ENCODE measurements at places on chromosomes 4 and X.

DNA sequence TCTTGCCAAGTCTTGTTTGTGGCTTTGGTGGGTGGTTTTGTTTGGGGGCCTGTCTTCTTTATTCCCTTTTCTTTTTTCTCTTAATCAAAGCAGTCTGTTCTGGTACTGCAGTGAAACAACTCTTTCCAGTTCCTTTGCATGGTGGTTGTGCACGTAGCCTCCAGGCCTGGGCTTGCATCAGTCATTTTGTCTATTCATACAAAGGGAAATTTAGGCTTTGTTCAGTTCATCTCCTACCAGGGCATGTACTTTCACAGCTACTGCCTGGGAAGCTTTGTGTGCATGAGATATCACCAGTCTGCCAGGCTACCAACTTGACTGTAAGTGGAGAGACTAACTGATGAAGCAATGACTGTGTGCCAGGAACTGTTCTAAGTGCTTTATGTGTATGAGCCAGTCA is 8.5 kb downstream of the TRIM2 start:
- no peak for DNase-seq

GRCh38 chrX:31287861-31288260 is 216.0 kb upstream of the FTHL17 start:
- no peak for DNase-seq

DNA sequence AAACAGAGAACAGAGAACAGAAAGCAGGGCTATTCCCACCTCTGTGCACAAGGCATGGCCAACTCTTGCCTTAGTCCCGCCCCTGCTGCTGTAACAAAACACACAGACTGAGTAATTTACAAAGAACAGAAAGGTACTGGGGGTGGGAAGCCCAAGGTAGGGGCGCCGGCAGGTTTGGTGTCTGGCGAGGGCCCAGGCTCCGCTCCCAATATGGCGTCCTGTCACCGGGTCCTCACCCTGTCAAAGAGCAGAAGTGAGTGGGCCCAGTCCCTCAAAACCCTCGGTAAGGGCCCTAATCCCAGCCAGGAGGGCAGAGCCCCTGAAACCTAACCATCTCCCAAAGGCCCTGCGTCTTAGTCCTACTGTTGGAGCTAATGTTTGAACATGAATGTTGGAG is 71.0 kb downstream of the FAM53A start:
- DNase-seq: no peak

- no peak for DNase-seq
These were observed 199.1 kb downstream of the SPATA18 start for GRCh38 chr4:52250154-52250553.

- DNase-seq: no peak
These were observed 518 bp downstream of the PRDM8 start for GRCh38 chr4:80197601-80198440.

- no peak for DNase-seq
These were observed 48.2 kb upstream of the H2AZ1 start for GRCh38 chr4:99998062-99998867.

- no peak for DNase-seq
These were observed 7.9 kb upstream of the MSANTD1 start for GRCh38 chr4:3240936-3241522.

DNA sequence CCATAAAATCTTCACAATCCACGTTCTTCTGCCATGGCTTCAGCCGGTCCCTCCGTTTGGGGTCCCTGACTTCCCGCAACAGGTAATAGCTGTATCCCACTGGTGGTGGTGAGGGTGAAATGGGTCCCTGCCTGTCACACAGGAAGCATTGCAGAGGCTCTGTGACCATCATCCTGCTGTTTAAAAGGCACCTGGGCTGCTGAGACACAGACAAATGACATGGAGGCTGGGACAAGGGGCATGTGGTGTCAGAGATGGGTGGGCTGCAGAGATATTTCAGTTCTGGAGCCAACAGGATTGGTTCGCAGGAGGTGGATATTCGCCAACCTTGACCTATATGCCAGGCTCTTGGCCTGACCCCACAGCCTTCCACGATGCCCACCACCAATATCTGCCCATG is 82.1 kb downstream of the JAKMIP1 start:
- no peak for DNase-seq

DNA sequence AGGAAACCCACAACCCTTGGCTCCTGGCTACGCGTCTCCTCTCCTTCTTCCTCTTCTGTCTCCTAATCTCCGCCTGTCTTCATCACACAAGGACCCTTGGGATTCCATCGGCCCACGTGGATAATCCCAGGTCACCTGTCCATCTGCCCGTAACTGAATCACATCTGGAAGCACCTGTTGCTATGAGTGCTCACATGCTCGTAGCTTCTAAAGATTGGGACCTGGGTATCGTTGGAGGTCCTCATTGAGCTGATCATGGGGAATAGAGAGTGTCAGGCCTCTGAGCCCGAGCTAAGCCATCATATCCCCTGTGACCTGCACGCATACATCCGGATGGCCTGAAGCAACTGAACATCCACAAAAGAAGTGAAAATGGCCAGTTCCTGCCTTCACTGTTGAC is 175.4 kb downstream of the SHOX start:
- no peak for DNase-seq

- no peak for DNase-seq
These were observed 119.7 kb downstream of the GASK1B start for GRCh38 chr4:158053086-158053485.

GRCh38 chrX:25112156-25112555 is 96.4 kb upstream of the ARX start:
- DNase-seq: no peak

DNA sequence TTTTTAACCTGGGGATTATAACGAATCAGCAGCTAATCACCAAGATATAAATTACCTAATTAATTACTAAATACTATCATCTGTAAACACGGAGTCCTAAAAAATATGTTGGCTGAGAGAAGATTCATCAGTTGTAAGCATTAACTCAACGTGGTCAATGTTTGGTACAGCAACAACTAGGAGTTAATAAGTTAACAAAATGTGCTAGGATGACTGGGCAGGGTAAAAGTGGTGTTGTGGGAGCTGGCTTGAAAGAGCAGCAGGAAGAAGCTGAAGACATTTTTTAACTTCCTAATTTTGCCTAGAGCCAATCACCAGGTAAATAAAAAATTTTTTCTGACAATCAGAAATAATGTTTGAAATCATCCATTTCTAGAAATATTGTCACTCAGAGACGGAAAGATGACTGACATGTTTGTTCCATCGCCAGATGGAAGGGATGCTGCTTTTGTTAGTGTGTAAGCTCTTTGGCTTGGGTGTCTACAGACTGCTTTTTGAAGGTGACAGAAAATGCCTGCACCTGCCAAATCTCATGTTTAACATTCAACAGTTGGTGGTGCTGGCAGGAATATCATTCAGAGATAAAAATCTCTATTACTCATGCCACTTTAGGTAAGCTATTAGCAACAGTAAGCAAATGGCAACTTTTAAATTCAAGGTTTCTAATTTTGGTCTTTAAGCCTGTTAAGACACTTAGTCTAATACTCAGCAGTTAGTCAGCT is 1126.9 kb downstream of the STPG2 start:
- no peak for DNase-seq

DNA sequence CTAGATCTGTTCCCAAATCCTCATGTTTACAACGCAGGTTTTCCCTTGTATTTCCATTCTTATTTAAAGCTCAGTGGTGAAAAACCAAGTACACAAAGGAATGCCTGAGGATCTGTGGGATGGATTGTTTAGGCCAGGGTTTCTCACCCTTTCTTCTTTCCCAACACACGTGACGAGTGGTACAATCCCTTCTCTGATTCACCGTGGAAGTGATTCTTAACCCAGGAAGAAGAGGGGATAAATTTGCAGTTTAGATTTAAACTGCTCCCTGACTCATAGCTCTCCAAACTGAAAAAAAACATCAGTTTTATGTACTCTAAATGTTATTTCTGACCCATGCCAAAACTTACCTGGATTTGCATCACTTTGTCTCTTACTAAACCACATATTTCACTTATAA is 17.0 kb downstream of the PAQR3 start:
- no peak for DNase-seq

DNA sequence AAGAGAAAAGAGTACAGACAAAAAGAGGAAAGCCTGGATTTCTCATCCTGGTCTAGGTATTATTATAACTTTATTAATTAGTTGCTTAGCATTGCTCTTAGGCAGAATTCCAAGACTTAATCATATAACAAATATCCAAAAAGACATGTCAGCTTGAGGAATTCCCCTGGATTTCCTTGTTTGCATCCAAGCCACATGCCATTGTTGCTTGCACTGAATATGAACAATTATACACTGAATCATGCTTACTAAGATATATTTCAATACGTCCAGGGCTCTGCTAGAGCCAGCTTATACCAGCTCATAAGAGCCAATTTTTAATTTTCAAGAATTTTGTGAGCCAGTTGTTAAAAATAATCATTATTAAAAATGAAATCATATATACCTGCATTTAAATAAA is 5.5 kb upstream of the TLR10 start:
- peak; percentile 56 for DNase-seq

DNA sequence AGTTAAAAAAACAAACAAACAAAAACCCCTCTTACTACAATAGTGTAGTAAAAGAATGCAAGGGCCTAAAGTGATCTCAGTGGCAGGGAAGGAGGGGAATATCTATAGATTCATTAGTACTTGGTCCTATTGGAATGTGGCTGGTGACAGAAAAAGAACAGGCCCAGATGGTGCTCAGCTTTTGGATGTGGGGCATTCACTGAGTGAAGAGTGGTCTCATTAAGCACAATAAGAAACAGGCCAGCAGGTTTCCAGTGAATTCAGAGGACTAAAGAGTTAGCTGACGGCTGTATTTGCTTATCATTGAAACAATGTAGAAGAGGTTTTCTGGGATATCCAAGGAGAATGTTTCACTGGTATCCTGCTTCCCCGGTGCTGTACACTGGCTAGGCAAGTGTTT is 243.8 kb upstream of the HHIP start:
- no peak for DNase-seq

GRCh38 chr4:142631836-142632235 is 214.3 kb downstream of the INPP4B start:
- DNase-seq: no peak

Data from RCC 7860 (cell line).